NCI-H524 (cell line): ENCODE measurements at places on chromosomes 2 and 18.

DNA sequence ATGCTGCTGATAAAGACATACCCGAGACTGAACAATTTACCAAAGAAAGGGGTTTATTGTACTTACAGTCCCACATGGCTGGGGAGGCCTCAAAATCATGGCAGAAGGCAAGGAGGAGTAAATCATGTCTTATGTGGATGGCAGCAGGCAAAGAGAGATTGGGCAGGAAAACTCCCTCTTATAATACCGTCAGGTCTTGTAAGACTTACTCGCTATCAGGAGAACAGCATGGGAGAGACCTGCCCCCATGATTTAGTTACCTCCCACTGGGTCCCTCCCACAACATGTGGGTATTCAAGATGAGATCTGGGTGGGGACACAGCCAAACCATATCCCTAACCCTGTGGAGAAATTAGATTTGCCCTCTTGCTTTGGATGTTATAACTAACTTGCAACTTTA, 1068.0 kb upstream of the ZEB2 start:
- DNase-seq = no peak

DNA sequence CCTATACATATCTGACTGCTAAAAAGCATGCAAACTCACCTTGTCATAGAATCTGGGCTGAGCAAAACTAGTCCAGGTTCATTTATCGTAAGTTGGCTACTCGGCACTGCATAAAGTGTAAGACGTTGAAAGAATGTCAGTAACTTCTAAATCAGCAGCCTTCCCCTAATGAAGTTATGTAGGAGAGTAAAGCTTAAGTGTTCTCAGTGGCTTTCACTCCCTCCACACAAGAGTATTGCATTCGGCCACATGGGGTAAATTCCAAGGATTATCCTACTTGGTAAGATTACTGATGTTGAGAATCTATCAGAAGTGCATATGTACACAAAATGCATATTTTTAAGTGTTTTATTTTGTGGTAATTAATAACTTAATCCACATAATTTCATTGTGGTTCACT, 130.1 kb downstream of the LCLAT1 start:
- no peak for DNase-seq

DNA sequence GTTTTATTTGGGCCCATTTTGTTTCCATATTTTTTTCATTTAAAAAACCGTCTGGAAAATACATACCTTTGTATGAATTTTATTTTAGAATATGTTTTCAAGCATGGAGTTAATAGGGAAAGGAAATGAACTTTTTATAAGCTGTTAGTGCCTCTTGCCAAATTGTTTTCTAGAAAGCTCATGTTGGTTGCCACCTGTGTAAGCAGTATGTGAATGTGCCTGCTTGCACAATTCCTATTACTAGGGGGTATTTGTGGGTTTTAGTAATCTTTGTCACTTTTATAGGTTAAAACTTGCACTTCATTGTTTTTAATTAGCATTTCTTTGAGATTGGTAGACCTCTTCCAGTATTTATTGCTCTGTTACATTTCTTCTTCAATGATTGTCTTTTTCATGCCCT, 107.3 kb downstream of the TANC1 start:
- DNase-seq = no peak

DNA sequence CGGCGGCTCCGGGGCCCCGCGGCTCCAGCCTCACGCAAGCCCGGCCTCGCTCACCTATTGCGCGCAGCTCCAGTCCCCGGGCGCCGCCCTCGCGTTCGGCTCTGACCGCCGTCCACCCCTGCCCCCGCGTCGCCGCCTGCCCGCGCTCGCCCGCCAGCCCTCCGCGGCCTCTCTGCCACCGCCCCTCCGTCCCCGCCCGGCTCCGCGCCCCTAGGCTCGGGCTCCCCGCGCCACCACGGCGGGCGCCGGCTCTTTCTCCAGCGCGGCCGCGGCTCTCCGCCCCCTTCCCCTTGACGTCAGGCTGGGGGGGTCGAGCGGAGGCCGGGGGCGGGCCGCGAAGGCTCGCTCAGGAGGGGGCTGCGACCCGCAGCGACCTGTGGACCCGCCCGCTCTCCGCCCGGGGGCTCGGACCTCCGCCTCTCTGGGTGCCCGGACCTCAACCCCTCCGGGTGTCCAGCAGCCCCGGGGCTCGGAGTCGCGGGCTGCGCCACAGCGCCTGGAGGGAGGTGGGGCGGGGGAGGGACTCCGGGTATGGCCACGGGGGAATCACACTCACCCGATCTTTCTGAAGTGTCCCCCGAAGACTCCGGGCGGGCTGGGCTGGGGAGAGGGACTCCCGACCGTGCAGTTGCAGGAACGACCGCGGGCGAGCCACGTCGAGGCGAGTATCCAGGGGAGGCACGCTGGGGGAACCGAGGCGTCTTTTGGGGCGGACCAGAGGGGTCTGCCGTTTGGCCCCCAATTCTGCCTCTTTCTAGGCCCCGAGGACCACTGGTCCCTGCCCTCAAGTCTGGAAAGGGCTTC, at the start of gene SEMA4C:
Gene SEMA4C, minus strand, starts transcription at position 259 of the 804 bp plus-strand sequence. CDS start 2,194 bp downstream, outside the sequence.
- DNase-seq = no peak

DNA sequence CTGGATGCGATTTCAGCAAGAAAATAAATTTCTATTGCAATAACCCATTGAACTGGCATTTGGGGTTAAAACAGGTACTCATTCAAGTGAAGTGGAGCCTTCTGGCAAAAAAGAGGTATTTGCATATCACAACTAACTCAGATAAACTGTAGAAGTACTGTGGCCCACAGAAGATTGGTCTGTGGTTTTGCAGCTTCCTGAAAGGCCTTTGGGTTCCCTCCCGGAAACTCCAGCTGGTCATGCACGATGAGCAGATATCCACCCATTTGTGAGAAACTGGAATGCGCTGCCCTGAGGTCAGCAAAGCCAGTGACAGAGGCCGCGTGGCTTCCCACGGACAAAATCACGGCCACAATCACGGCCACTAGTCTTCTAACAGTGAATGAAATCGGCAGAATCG, 106.3 kb downstream of the EPHA4 start:
- no peak for DNase-seq

GRCh38 chr2:60608679-60609078, 55.2 kb upstream of the BCL11A start:
- DNase-seq = no peak

DNA sequence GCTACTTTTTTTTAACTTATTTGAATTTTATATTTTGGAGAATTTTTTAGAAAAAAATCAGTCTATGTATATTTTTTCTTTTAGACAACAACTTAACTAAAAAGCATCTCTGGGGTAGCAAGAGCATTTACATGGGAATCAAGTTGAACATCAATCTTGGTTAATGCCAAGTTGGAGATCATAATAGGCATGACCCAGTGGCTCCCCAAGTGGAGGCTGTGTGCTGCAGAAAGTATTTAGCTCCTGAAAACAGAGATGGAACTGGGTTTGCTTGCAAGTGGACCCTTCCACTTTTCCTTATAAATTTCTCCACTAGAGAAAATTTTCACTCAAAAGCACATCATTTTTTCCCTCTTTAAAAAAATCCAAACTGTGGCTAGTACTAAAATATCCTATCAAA, 23.9 kb upstream of the CAVIN2 start:
- no peak for DNase-seq

- no peak for DNase-seq
Measured at GRCh38 chr2:182456784-182457183, 29.9 kb upstream of the PDE1A start.

DNA sequence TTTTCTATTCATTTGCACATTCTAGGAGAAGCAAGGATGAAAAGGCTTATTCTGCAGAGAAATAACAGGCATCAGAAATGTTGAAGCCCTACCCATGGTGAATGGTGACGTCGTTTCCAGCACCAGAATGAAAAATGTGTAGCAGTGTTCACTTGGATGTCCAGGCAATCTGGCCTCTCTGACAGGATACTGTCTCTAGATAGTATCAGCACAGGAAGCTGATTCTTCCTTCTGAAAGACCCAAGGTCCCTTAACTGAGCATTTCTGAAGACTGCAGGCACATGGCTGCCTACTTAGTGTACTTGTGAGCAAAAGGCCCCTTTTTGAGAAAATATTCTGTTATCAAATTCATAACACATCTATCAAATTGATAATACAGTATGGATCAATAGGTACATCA, 234.1 kb downstream of the XIRP2 start:
- DNase-seq = no peak

DNA sequence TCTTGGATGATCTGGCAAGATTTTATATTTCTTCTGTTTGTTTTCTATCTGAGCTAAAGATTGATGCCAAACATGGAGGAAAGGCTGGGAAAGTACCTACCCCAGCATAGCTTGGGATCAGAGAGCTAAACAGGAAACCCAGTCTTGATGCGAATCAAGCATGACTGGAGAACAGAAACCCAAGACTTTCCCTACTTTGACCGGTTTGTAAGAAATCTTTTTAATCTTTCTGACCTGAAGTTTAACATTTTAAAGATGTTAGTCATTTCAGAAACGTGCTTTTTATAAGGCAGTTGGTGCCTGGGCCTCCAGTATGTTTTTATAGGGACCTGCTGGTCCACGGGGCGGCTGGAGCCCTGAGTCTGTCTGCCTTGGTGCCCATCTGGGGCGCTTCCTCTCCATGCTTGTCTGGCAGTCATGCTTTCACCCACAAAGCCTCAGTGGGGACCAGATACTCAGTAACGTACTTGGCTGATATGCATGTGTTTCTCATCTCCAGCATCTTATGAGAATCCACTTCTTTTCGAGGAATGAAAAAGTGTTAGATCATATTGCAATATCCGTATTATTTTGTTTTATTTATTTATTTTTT, 266.5 kb downstream of the PTGR3 start:
- no peak for DNase-seq
